Sciatic nerve (tissue), 2 donors: ENCODE measurements at places on chromosomes 6 and 20.

DNA sequence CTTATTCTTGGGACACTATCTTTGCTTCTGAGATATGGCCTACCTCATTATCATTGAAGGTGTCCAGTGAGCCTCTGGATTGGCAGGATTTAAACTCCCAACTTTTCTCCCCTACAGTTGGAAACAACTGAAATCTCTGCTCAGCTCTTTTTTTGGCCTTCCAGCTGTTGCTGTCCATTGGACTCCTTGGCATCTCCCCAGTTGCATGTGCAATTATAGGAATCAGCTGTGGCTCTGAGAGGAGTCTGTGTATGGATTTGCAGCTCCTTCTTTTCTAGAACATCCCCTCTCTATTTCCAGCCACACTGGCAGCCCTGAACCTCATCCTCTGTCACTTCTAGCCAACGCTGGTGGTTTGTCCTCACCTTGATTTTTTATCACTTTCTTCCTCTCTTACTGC, 21.2 kb downstream of the RAB22A start:
- no peak for DNase-seq

GRCh38 chr6:158284007-158284875, 28.0 kb upstream of the TULP4 start:
- no peak for DNase-seq

DNA sequence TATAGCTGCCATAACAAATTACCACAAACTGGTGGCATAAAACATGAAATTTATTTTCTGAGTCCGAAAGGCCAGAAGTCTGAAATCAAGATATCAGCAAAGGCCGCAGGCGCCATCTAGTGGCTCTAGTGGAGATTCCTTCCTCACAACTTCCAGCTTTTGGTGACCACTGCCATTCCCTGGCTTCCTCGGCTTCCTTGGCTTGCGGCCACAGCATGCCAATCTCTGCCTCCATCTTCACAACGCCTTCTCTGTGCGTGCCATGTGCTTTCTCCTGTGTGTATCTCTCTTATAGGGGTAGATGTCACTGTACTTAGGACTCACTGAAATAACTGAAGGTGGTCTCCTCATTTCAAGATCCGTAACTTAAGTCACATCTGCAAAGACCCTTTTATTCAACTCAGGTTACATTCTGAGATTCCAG, 5.4 kb upstream of the PLAGL1 start:
- DNase-seq: peak; percentile 88

DNA sequence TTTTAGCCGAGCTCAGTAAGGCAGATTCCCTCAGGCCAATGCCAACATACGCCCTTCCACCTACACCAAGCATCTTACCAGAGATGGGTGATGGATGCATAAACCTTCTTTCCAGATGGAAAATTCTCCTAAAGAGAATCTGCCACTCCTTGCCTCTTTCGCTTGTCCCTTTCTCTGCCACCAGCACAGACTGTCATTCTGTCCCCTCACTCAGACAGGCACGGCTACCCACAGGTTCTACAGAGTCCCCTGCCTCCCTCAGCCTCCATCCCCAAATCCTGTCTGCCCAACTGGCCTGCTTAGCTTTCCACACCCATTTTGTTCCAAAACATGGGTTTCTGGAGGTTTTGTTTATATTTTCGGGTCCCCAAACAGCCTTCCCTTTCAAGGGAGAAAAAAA, 12.7 kb upstream of the FOXF2 start:
- DNase-seq: no peak

DNA sequence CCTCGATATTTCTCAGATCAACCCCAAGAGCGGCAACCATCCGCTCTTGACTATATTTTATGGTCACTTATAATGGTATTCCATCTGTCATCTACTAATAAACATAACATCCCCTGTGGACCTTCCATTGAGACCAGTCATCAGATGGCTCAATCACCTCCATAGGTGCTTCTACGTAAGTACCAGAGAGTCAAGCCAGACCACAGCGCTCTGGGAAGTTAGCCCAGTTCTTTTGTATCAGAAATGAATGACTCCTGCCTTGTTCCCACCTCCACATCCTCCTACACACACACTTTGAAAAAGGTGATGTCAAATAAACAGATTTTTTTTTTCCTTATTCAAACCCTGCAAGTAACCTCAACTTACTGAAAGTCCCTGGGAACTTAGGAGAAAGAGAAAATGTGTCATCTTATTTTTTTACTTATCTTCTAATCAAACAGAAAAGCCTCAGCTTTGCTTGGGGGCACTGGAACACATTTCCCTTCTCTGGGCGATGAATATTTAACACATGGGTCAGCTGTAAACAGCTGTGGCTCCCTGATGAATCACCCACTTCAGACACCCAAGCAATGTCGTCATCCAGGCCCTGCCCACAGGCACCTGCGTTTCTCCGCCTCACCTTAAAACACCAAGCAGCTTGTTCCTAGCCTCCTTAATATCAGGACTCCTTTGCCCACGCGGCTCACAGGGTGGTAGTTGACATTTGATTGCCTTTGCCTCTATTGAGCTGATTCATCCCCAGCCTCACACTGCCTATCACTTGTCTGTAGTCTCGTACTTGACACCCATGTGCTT, 121.4 kb upstream of the LY86 start:
- DNase-seq: no peak

GRCh38 chr6:81561071-81561564, 191.4 kb downstream of the TENT5A start:
- no peak for DNase-seq

DNA sequence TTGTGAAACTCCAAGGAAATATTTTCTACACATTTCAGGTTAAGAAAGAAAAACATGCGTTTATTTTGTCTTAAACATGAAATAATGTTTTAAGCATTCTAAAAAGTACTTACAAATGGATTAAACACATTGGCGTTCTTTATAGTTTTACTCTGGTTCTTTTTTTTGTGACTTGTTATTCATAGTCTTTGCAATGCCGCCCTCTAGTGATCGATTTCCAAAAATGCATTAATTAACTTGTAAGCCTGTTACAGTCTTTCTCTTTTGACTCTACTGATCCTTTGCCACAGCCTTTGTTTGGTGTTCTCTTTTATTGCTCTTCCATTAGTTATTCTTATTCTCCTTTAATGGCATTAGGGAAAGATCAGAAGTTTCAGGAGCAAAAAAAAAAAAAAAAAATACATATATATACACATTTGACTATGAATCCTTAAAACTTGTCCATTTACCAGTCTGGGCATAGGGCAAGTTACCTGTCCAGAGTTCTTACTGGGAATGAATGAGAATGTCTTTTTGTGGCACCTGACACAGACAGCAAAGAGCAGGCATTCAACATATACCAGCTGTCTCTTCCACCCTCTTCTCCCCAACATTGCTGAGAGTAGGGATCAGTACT, 59.9 kb downstream of the MACROD2 start:
- no peak for DNase-seq

- no peak for DNase-seq
These were observed at the start of gene DLK2 for GRCh38 chr6:43455531-43456428. TSS of gene DLK2 (minus strand) at chr6:43455548. CDS start at chr6:43454825, 723 bp downstream.

DNA sequence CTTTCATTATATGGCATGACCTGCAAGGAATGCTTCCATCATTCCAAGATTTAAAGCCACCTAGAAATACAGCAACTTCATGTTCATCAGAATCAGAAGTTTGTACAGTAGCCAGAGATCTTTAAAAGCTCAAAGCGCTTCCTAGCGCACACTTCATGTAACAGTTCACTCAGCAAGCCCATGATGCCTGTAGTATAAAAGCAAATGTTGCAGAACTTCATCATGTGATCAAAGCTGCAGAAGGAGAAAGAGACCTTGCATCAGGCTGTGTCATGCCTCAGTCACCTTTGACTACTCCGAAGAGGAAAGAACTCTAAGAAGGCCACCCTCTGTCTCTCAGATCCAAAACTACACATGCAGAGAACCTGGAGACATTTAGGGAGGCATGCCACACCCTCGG, 78.5 kb downstream of the AGPAT4 start:
- no peak for DNase-seq

DNA sequence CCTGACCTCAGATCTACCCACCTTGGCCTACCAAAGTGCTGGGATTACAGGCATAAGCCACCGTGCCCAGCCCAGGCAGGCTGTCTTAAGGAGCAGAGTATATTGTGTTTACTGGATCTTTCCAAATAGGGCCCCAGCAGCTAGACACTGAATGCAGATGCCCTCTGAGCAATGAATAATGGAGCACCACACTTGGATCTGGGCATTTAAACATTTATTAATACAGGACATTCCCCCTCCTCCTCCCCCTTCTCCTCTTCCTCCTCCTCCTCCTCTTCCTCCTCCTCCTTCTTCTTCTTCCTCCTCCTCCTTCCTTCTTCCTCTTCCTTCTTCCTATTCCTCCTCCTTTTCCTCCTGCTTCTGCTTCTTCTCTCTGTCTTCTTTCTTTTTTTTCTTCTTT, 34.2 kb downstream of the CD83 start:
- DNase-seq: no peak

- DNase-seq: no peak
These were observed 84.6 kb downstream of the DCDC2 start for GRCh38 chr6:24273096-24273870.

GRCh38 chr6:81985191-81985590, 232.7 kb upstream of the TENT5A start:
- no peak for DNase-seq

DNA sequence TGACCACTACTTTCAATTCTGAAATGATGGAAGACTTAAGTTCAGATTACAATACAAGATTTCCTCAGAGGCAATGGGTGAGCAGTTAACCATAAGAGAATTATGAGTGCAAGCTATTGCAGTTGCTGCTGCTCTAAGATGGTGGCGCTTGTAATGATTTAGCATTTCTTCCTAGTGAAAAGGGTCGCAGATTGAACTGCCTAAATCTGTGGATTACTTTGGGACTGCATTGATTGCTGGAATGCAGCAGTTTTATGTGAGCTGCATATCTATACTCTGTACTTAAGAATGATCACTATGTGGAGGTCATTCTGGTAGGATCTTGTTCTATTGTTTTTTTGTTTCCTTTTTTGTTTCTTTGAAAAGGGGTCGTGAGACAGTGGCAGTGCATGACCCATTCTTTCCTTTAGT, 5.3 kb downstream of the SCAF8 start:
- no peak for DNase-seq

GRCh38 chr6:35582315-35582714, 69.6 kb upstream of the TULP1 start:
- no peak for DNase-seq

DNA sequence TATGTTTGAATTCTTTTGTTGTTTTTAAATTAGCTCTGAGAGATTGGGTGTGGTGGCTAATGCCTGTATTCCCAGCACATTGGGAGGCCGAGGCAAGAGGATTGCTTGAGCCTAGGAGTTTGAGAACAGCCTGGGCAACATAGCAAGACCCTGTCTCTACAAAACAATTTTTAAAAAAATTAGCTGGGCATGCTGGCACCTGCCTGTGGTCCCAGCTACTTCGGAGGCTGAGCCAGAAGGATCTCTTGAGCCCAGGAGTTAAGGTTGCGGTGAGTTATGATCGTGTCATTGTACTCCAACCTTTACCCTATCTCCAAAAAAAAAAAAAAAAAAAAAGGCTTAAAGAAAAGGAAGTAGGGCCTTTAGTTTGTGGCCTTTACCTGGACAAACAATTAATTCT, 22.9 kb downstream of the DHX35 start:
- DNase-seq: no peak

GRCh38 chr20:55538261-55538908, 466.9 kb downstream of the CBLN4 start:
- DNase-seq: no peak

- DNase-seq: no peak
These were observed 14.0 kb downstream of the CST3 start for GRCh38 chr20:23623666-23624323.

GRCh38 chr20:51579137-51579536, 36.6 kb upstream of the NFATC2 start:
- DNase-seq: no peak

DNA sequence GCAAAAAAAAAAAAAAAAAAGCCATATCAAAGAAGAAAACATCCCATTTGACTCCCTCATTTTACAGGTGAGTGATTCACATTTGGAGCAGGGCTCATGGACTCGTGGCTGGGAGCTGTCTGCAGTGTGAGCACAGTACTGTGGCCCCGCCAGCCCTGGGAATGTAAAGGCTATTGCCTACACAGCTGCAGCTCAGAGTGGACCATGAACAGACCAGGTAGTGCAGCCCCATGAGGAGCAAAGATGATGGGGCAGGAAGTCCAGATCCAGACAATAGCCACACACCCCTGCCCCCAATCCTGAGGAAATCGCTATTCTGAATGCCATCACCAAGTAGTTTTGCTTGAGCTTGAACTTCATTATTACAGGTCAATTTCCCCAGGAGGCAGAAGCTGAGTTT, 55.4 kb downstream of the LINC00237 start:
- DNase-seq: no peak

DNA sequence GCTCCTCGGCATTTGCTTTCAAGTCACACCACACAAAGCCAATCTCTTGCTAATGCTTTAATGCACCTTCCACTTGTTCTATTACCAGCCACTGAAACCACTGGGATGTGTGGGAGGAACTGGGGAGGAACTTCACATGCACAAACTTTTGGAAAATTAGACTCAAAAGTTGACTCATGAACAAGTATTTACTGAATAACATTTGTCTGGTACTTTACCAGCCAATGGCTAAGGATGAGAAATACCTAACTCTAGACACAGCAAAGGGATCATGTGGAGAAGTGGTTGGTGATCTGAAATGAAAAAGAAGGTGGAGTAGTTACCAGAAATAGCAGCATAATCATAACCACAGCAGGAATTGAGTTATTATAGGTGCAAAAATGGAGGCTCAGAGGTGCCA, 554.0 kb upstream of the NOX3 start:
- no peak for DNase-seq

GRCh38 chr20:57244221-57244585, 22.2 kb downstream of the BMP7 start:
- DNase-seq: no peak

DNA sequence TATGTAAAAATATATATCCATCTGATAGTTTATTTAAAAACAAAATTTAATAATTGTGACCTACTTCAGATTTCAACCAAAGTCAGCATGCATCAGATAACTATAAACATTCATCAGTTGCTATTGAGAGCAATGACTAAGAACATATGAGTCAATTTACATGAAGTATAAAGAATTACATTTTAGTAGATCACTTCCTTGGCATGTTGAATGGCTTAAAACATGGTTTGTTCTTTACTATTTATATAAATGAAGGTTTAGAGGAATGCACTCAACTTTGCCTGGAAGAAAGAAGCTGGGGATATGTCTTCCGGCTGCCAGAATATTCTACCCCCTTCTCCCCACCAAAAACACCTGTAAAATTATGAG, 6.4 kb upstream of the FAM217A start:
- DNase-seq: no peak
